ENCODE measurements at places on chromosomes 12 and 14.

- DNase-seq: no peak
Observed at GRCh38 chr14:34060651-34060999, 109.8 kb upstream of the EGLN3 start.

DNA sequence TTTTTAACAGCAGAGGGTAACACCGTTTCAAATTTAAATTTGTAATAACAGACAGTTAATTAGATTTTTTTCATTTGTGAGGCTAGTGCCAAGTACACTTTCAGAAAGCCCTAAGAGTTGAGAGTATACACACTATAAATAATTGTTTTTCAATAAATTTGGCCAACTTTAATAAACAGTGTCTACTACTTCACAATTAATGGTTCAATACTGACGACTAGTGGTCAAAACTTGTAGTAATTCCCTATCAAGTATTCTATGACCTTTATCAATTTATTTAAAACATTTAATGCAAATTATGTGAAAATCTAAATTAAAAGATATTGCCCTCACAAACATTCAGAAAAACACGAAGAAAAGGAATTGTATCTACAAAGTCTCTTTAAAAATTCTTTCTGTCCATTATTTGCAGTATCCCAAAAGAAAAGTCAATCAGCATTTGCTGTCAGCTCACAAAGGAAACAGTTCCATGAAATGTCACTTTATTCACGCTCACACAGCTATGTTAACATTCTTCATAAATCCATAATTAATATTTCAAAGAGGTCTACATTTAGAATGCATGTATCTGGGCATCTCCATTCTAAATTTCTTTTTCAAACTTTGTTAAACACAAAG is 91.2 kb downstream of the CEP128 start:
- DNase-seq: no peak

- no peak for DNase-seq
Observed at GRCh38 chr14:32202491-32202997, 525 bp downstream of the RNU6-8 start.

DNA sequence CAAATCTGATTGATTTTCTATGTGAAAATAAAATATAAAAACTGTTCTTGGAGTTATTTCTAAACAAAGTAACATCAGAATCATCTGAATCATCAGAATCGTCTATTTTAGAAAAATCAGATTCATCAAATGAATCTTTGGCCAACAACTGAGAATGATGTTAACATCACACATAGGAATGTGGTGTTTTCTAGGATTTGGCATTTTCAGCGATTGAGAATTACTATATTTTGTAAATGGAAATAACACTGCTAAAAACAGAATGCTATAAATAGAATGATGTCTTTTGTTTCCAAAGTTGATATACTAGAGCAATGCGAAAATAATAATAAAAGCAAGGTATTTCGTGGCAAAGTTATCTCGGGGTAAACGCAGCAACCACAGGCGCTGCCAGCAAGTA is 73.9 kb upstream of the EVL start:
- DNase-seq: no peak

- DNase-seq: no peak
Observed at GRCh38 chr12:45368841-45369489, 153.1 kb downstream of the ANO6 start.

- no peak for DNase-seq
Observed at GRCh38 chr12:69068448-69068847, 135.5 kb upstream of the CPM start.

DNA sequence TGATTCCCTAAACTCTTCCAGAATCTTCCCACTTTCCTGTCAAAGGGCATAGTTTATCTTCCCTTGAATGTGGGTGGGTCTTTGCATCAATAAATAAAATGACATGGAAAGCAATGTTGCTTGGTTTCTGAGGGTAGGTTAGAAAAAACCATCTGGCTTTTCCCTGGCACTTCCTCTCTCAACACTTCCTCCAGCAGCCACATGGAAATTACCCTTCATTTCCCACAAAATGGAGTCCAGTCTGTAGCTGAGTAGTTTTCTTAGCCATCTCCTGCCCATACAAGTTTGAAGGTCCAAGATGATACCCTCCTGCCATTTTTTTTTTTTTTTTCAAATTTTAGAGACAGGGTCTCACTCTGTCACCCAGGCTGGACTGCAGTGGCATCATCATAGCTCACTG is 11.1 kb upstream of the NDUFA12 start:
- no peak for DNase-seq

DNA sequence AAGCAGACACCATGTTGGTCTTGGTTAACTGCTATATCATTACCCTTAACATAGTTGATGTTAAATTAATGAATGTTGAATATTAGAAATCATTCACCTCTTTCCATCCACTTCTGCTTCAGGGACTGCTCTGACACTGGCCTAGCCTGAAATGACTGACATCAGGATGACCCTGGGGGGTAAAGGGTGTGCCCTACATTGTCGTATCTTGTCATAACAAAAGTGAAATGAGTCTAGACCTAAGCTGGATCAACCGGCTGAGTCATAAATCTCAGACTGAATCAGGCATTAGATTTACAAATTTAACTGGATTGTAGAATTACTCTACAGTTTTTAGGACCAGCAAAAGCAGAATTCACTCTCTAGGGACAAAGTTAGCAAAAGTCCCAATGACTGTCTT is 35.3 kb downstream of the KICS2 start:
- no peak for DNase-seq

Measured in CD4-positive, alpha-beta T cell treated with Interleukin-17A for 4 hours (primary cell).